ENCODE measurements at places on chromosomes 7 and 10.

DNA sequence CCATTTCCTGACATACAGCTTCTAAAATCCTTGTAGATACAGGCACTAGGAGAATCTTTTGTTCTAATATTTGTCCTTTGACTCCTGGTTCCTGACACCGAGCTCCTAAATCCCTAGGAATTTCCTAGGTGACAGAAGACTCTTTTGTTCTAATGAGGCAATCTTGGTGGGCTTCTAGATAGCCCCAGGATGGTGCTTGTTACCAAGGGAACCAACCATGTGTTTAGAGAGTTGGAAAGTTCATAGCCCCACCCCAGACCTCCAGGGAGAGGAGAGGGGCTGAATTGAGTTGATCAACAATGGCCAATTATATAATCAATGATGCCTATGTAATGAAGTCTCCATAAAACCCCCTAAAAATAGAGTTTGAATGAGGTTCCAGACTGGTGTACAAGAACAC, 145.1 kb downstream of the JMJD1C start:
- DNase-seq: no peak

DNA sequence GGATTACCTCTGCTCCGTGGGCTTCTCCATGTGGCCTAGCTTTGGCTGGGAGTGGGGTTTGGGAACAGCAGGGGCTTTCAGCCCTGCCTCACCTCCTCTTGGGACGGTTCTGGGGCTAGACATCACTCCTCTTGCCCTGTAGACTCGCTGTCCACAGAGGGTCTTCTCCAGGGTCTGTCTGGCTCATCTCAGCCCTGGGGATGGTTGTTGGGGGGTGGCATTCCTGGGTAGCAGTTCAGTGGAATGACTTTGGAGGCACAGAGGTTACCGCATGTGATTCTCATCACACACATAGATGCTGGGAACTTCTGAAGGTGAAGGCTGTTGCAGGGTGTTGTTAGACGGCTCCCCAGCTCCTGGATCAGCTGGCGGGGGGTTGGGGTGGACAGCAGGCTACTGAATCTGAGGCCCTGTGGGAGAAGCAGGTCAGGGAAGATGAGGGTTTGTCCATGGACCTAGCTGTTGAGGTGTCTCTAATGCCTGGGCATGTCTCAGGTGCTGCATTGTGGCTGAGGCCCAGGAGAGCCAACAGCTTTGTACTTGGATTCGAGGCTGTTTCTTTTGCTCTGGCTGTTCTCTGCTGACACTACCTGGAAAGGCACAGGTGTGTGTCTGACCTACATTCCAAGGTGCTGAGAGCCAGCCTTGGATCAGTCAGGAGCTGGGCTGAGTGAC, 23.8 kb downstream of the RAMP3 start:
- peak; percentile 46 for DNase-seq

GRCh38 chr10:99917963-99918825, 91.6 kb downstream of the DNMBP start:
- DNase-seq: peak; percentile 3

- DNase-seq: no peak
These were observed 106.1 kb downstream of the C10orf90 start for GRCh38 chr10:126564326-126564888.

- DNase-seq: no peak
These were observed 1177.4 kb downstream of the SORCS1 start for GRCh38 chr10:105986912-105987635.

GRCh38 chr7:5333121-5334045, 50.6 kb downstream of the SLC29A4 start:
- DNase-seq: no peak

DNA sequence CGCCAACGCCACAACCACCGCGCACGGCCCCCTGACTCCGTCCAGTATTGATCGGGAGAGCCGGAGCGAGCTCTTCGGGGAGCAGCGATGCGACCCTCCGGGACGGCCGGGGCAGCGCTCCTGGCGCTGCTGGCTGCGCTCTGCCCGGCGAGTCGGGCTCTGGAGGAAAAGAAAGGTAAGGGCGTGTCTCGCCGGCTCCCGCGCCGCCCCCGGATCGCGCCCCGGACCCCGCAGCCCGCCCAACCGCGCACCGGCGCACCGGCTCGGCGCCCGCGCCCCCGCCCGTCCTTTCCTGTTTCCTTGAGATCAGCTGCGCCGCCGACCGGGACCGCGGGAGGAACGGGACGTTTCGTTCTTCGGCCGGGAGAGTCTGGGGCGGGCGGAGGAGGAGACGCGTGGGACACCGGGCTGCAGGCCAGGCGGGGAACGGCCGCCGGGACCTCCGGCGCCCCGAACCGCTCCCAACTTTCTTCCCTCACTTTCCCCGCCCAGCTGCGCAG, 424 bp downstream of the EGFR start:
- no peak for DNase-seq

GRCh38 chr7:94440451-94441039, 45.9 kb downstream of the COL1A2 start:
- no peak for DNase-seq

DNA sequence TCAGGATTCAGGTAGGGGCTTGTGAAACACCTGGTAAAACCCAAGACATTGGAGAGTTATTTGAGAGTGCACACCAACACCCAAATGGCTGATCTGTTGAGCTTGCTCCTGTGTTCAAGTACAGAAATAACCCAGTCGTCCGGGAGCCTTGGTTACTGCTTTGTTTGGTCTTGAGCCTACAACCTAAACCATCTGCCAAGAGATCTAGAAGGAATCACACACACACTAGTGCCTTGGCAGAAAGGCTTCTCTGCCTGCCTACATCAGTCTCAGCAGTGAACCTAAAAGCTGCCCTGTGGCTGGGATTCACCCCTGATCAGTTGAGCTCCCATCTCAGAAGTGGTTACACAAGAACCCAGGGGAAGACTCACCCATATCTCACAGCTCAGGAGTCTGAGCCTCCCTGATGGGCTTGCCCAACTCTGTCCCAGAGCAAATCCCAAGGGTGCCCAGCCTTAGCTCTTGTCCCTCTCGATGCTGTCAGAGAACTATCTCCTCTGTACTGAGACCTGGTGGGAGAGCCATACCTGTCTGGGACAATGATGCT, 167.6 kb downstream of the CXCL12 start:
- no peak for DNase-seq

GRCh38 chr10:123408660-123409059, 254.5 kb downstream of the BUB3 start:
- no peak for DNase-seq

- no peak for DNase-seq
These were observed 25.7 kb downstream of the TMEM176A start for GRCh38 chr7:150826061-150826849.

GRCh38 chr10:89207181-89207800, at the start of gene CH25H:
Gene CH25H, minus strand, starts transcription at chr10:89207317. Its CDS starts 25 bp downstream, at chr10:89207292.
- no peak for DNase-seq

DNA sequence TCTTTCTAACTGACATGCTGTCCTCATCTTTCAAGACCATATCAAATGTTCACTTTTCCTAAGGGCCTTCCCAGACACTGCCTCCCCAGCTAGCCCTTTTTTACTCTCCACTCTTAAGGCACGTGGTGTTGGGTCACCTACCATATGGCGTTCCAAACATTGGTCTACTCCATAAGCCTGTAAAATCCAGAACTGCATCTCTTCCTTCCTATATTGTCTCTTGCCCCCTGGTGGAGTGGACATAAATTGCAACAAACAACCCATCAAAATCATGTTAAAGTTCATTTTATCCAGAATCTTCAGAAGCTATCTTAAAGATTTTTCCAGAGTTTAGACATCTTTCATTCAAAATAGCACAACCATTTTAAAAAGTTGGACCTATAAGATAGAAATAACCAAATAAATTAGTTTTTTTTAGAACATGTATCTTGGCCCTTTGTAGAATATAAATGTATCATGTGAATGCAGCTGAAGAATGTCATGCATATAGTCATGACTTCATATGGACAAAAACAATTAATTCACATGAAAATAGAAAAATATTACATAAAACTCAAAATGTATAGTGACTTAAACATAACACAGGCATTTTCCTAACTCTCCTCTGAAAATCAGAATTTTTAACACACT, 180.6 kb upstream of the CHRM2 start:
- no peak for DNase-seq

DNA sequence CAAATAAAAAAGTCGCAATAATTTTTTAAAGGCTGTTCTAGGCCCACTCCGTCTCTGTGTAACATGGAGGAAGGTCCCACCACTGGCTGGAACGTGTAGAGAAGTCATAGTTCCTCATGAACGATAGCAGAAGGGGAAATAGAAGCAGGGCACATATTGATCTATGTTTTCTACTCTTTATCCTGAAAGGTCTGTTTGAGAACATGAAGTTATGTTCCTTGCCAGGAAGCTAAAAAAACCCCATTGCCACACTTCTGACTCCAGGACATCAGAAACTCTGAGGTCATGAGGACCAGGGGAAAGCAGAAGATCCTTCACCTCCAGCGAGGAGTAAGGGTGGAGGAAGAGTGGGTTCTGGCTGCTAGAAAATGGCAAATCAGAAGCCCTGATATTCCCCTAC, 10.8 kb downstream of the ANKRD22 start:
- DNase-seq: no peak

DNA sequence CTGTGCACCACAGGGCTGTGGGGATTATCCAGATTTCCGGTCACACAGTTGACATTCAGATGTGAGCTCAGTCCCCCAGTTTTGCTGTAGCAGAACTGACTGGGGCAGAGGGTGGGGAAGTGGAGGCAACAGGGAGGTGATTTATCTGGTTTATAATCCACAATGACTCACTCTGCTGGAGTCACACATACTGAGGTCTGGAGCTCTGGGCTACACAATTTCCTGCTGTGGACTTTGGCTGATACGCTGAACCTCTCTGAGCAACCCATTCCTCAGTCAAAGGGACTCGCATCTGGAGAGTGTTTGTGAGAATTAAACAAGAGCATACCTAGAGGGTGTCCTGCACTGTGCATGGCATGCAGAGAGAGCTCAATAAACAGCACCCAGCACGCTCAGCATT, 64.8 kb upstream of the PLPP4 start:
- no peak for DNase-seq

DNA sequence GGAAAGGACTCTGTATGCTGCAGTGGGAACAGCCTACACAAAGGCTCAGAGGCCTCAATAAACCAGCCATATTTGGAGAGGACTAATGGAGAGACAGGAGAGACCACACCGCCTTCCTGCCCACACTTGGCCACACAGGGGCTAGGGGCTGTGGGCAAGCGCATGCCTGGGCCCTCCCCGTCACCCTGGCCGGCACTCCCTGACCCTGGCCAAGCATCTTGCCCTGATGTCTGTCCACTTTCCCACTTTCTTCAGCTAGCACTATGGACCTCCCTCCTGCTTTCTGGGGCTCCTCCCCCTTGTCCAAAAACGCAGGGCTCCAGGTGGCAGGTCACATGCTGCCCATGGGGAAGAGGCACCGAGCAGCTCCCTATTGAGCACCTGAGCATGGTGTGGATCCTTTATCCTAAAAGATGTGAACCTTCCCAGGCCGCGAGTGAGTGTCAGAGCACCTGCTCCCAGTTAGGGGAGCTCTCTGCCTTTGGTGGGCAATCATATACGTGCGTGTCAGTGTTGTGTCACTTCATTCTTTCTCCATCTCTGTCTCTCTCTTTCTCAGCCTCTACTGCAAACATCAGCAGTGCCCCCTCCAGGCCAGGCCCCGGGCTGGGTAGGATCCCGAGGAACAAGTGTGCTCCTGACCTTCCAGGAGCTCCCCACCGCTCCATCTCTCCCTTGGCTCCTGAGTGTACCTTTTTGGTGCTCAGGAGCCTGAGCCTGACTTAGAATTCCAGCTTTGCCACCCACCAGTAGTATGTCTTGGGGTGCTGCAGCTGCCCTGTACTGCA, 74.0 kb downstream of the ZMIZ1 start:
- DNase-seq: no peak

- DNase-seq: peak; percentile 92
These were observed 52.4 kb upstream of the GTF2IRD1 start for GRCh38 chr7:74401137-74401859.

- peak; percentile 59 for DNase-seq
These were observed 19.9 kb downstream of the KLF6 start for GRCh38 chr10:3765146-3765545.

DNA sequence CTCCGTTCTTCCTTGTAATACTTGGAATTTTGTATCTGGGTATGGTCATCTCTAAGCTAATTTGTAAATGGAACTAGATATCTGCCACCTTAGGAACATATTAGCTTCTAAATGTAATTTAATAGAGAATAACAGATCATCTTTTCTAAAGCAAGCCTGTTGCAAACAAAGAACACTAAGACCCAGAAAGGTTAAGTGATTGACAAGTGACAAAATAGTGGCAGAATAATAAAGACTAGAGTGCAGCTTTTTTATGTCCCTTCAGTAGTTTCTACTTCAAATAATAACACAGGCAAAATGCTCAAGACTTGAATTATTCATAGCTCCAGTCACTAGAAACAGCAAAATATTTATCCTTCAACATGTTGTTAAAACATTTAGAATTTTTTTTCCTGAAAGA, 91.7 kb downstream of the MET start:
- DNase-seq: no peak

DNA sequence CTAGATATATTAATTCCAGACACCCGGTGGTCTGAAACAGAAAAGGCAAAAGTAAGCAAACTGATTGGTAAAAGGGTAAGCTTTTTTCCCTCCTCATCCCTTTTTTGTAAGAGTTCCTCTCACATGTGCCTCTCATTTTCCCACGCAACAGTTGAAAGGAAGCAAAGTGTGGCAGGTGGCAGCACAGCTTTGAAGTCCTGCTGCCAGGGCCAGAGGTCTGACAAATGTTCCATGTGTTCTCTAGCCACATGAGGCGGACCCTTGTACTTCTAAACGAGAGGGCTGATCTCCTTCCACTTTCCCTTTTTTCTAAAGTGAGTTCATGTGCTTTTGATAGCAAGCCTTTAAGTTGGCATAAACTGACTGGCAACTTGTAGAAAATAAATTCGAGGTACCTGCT, 217.5 kb downstream of the POLR1F start:
- no peak for DNase-seq

GRCh38 chr7:123797673-123798531, 47.1 kb upstream of the HYAL4 start:
- DNase-seq: no peak

GRCh38 chr7:95871075-95871848, 98.9 kb downstream of the DYNC1I1 start:
- DNase-seq: no peak

- DNase-seq: no peak
These were observed 40.3 kb downstream of the CPVL start for GRCh38 chr7:29105752-29106668.

DNA sequence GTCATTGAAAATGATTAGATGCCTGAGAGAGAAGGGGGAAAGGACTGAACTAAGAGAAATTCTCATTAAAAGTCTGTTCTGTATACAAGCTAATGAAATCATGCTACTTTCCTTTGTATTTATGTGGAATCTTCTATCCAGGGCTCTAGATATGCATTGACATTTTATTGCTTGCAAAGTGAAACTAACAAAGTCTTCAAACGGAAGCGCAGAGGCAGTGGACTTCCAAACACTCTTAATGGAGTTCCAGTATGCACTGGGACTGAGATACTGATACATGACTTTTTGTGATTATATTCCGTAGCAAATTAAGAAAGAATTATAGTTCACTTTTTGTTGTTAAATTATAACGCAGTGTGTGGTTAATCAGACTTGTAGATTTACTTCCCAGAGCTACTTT, 166.8 kb upstream of the TBX20 start:
- DNase-seq: no peak
